ENCODE measurements at places on chromosomes 5 and 9. TPM values are rescaled to one million over a fixed set of nuclear protein-coding genes. Genes with fewer than 3 reads are reported as not detected.

ARID3C gene
- not detected for total RNA-seq

TAF11L5 gene
- not detected for total RNA-seq

SPAAR gene
- total RNA-seq: 4.0 TPM

KLF4 gene
- total RNA-seq: 19.8 TPM
